ENCODE measurements at places on chromosomes 2 and 18. TPM values are rescaled to one million over a fixed set of nuclear protein-coding genes. Genes with fewer than 3 reads are reported as not detected.

ADCYAP1 gene
- total RNA-seq, result not detected

IL36RN gene
- 0.14 TPM for total RNA-seq

TBR1 gene
- total RNA-seq, result 0.07 TPM

SKA1 gene
- total RNA-seq, result 10.9 TPM

GRB14 gene
- 5.0 TPM for total RNA-seq

FRZB gene
- 0.08 TPM for total RNA-seq

KRTCAP3 gene
- total RNA-seq, result 0.62 TPM

AMER3 gene
- not detected for total RNA-seq

GCG gene
- total RNA-seq, result not detected

MYOM1 gene
- 0.41 TPM for total RNA-seq

DIPK1C gene
- total RNA-seq, result not detected

SULT1C4 gene
- not detected for total RNA-seq

KLHL29 gene
- total RNA-seq, result 4.5 TPM
